Stimulated activated CD8-positive, alpha-beta memory T cell treated with anti-CD3 and anti-CD28 coated beads, Interleukin-15, amount 100 ng/mL, for 4 hours (primary cell): ENCODE measurements at places on chromosomes 16 and 17.
A peak's percentile ranks its signal among the peaks of the same experiment; 100 is the strongest.

DNA sequence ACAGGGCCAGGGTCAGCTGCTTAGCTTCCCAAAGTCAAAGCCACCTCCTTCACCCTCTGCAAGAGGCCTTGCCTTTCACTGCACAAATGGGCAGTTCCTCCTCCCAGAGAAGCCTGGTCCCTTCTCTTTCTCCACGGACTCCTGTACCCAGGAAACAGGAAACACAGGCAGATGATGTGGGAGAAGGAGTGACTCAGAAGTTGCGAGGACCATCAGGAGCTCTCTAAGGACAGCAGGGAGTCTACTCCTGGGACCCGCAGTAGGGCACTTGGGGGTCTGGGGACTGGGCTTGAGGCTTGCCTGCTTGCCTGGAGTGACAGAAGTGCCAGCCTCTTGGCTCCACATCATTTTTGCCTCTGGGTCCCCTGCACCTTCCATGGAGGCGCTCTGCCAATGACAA, 47.4 kb upstream of the KSR1 start:
- no peak for DNase-seq

DNA sequence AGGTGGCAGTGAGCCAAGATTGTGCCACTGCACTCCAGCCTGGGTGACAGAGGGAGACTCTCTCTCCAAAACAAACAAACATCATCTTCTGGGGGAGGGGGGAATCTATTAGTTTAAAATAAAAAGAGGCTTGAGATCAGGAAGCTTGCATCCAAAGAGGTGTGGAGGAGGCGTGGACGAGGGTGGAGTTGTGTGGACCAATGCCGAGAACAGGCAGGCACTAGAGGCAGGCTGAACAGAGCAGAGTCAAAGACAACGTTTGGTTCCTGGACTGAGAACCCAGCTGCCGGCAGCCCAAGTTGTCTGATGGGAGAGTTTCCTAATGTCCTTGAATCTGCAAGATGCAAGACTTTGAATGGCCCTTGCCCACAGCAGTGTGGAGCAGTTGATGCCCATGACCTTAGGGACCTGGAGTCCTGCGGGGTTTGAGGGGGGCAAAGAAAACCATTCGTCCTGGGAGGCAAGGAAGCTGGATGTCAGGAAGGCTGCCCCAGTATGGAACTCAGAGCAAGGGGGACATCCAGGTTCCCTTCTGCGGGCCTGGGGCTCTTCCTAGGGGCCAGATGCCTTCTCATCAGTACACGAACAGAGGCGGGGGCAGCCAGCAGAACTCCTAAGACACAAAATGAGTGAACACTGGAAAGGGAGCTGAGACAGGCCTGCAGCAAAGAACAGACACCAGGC, 9.2 kb downstream of the TBC1D16 start:
- no peak for DNase-seq

- no peak for DNase-seq
These were observed 392.5 kb downstream of the HS3ST3B1 start for GRCh38 chr17:14693382-14693781.

GRCh38 chr17:36705874-36706731, 104.7 kb downstream of the MRM1 start:
- no peak for DNase-seq

GRCh38 chr17:40100669-40101366, 429 bp upstream of the NR1D1 start:
- peak; percentile 88 for DNase-seq

- no peak for DNase-seq
These were observed 26.7 kb downstream of the SAP30BP start for GRCh38 chr17:75693500-75694481.

- DNase-seq = no peak
These were observed 26.8 kb downstream of the MPP2 start for GRCh38 chr17:43880420-43880991.

DNA sequence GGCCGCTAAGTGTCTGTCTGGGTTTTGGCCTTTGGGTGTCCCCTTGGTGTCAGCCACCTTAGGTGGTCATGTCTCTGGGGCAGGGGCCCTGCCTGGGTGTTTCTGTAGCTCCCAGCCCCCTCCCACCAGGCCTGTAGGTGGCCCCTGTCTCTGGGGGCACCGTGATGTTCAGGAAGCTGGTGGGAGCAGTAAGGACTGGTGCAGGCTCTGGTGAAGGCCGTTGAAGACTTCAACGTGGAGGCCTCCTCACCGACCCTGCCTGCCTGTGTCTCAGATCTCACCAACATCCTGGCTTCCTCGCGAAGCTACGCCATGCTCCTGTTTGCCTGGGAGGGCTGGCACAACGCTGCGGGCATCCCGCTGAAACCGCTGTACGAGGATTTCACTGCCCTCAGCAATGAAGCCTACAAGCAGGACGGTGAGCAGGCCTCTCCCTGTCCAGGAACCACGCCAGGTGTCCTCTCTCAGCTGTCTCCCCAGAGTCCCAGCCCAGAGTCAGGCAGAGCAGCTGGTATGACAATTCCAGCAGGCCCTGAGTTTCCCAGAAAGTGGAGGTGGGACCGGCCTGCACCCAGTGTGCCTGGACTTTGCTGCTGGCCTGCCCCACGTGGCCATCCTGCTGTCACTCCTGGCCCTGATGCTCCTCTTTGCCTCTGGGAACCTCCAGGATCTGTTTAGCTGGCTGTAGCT, 2.8 kb downstream of the ACE start:
- DNase-seq = no peak

GRCh38 chr16:77062878-77063675, 127.9 kb upstream of the MON1B start:
- DNase-seq = no peak

DNA sequence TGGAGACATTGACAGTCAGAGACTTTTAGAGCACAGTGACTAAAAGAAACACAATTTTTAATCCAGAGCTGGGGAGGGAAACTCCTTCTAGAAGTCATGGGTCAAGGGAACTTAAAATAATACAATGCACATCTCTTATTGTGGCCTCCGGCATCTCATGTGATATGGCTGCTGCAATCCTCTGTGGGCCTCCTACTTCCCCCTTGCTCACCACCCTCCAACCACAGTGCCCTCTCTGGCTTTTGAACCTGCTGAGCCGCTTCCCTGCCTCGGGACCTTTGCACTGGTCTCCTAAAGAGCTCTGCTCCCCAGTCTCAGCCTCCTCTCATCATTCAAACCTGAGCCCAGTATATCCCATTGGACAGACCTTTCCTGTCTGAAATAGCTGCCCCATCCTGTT, 47.6 kb downstream of the HS3ST2 start:
- DNase-seq = no peak
